ENCODE measurements at places on chromosomes 12 and 14.

DNA sequence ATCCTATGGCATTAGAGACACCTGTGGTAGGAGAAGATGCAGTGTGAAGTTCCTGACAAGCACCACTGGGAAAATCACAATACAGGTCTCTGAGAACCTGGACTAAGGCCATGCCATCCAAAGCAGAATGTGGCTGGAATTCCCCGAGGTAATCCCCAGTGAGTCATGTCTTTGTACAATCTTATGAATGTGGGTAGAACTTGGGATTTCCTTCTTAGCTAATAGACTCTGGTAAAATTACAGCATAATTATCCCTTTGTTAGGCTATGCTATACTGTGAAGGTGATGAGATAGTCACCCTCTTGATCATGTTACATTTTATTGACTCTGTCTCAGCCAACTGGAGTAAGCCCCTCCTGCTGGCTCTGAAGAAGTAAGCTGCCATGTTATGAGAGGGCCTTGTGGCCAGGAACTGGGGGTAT, 224.3 kb upstream of the DCN start:
- DNase-seq = no peak

- no peak for DNase-seq
Measured at GRCh38 chr14:101474563-101475455, 86.5 kb upstream of the DIO3 start.

- DNase-seq = no peak
Measured at GRCh38 chr12:76588881-76589565, 29.5 kb upstream of the OSBPL8 start.

DNA sequence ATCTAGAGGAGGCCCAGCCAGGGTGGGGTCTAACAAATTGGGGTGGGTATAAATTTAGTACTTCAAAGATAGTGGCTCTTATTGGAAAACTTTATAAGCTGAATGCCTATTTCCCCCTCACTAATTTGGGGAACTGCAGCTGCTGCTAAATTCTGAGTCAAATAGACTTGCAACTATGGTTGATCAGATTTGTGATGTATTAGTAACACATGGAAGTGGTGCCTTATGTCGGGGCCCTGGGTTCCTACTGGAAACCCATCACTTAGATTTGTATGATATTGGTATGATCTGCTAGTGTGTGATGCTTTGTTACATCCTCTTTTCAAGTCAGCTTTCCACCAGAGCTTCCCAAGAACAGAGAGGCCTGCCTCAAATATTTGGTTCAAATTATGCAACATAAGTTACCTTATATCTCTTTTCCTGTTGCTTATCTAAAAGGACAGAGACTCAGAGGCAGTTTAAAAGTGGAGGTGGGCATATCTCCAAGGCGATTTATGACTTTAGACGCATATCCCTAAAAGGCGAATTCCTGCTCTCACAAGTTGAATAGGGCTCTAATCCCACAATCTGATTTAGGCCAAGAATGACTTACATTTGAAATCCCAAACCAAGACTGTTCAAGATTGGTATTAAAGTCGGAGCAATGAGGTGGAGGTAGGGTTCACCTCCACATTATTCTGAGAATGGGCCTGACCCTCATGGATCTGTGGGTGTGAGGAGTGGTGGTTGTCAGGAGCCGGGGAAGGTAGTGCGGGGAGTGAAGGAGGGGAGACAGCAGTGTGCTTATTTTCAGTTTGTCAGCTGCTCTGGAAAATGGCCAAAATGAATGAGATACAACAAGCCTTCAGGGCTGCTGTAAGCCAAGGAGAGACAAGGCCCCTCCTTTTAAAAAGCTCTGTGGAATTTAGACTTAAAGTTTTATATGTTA, 425.8 kb downstream of the RAD51B start:
- no peak for DNase-seq

GRCh38 chr12:47356129-47356700, 276.5 kb upstream of the AMIGO2 start:
- no peak for DNase-seq

GRCh38 chr12:61525331-61525730, 734.9 kb upstream of the USP15 start:
- no peak for DNase-seq

DNA sequence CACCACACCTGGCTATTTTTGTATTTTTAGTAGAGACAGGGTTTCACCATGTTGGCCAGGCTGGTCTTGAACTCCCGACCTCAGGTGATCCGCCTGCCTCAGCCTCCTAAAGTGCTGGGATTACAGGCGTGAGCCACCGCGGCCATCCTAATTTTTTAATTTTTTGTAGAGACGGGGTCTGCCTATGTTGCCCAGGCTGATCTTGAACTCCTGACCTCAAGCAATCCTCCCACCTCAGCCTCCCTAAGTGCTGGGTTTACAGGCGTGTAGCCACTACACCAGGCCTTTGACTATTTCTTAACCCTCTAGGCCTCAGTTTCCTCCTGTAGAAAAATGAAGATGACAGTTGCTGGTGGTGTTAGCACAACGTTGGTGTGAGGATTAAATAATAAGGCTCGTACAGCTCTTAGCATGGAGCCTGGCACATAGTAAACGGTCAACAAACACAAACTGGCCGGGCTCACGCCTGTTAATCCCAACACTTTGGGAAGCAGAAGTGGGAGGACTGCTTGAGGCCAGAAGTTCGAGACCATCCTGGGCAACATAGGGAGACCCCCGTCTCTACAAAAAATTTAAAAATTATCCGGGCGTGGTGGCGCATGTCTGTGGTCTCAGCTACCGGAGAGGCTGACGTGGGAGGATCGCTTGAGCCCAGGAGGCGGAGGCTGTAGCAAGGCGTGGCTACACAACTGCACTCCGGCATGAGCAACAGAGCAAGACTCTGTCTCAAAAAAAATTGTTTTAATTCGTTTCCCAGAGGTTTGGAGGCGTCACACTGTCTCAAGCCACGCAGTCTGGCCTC, 979 bp downstream of the DDX54 start:
- no peak for DNase-seq

DNA sequence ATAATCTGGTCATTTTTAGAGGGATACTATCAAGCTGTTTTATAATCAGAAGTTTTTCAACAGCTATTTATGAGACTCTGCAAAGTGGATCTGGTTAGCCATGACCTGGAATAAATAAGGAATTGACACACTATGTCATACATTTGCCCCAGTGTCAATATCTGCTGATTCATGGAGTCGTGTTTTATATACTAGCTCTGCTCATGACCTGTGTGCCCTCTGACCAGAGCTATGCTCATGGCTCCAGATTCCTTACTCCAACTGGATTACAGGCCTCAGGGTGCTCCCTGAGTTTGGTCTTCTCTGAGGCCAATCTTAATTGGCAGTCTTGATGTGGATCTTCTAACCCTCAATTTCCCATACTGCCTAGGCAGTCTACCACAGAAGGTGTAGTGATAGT, 141.1 kb downstream of the FOXA1 start:
- no peak for DNase-seq

- DNase-seq = no peak
Measured at GRCh38 chr12:53726946-53727309, 324 bp downstream of the CALCOCO1 start.

DNA sequence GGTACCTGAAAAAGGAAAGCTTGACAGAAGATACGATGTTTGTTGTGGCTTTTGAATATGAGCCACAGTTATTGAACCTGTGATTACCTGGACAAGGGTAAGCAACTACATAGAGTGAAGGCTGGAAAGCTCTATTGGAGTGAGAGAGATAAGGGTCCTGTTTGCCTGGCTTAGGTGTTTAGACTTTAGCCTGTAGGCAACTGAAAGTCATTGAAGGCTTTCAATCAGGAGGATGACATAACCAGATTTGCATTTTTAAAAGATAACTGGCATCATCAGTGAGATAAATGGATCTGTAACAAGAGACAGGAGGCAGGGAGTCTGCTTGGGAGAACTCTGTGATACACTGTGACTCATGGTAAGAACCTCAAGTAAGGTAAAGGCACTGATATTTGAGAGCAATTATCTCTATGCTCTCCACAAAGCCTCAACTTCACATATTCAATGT, 128.9 kb upstream of the SOX5 start:
- DNase-seq = no peak

DNA sequence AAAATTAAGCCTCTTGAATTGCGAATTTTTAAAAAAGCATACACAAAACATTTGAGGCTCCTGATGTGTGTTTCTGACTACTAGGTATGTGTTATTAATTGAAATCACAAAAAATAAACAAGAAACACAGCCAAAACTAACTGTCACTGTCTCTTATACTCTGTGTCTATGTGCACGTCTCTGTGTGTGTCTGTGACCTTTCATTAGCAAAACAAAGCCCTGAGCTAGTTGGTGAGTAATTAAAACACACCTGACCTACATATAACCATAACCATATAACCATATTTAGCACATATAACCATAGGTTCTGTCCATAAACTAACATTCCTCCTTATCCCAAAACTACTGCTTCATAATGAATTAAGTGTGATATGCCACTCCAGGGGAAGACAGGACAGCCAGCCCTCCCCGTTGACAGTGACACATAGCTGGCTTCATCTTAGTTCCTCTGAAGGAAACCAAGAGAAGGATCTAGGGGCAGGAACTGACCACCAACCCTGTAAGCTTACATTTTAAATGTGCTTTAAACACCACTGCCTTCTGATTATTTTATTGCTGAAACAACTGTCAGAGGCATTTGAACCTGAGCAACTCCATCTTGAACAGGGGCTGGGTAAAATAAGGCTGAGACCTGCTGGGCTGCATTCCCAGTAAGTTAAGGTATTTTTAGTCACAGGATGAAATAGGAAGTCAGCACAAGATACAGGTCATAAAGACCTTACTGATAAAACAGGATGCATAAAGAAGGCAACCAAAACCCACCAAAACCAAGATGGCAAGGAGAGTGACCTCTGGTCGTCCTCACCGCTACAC, 106.7 kb downstream of the PPP2R5E start:
- no peak for DNase-seq

DNA sequence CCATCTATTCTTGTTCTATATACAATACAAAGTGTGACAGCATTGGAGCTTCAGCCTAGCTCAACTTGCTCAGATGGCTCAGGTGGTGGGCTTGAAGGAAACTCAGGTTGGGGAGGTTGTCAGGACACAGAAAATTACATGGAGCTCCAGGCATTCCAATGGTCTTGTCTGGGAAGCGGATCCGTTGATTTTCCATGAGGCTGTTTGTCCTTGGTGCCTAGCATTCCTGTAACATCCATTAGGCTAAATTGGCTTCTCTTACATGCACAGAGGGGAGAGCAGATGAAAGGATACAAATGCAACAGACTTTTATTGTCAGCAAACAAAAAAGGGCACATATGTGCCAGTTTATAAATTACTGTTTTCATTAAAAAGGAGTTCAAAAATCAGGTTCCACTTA, 75.5 kb upstream of the OTX2 start:
- no peak for DNase-seq

DNA sequence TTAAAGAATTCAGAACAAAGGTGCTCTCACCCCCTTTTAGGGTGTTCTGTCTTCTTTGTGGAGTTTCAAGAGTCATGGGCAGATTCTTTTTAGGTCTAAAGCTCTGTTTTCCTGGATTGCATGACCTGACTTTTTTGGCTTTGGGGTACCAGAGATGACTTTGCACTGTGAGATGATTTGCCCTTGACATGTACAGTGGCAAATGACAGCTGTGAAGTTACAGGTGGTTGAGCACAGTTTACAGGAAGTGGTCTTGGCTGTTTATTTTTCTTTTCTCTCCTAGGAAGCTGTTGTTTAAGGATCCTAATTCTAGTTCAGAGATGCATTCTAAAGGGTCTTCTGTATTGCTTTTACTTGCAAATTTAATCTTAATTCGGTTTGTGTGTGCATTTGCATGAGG, 83.8 kb upstream of the METAP2 start:
- no peak for DNase-seq

DNA sequence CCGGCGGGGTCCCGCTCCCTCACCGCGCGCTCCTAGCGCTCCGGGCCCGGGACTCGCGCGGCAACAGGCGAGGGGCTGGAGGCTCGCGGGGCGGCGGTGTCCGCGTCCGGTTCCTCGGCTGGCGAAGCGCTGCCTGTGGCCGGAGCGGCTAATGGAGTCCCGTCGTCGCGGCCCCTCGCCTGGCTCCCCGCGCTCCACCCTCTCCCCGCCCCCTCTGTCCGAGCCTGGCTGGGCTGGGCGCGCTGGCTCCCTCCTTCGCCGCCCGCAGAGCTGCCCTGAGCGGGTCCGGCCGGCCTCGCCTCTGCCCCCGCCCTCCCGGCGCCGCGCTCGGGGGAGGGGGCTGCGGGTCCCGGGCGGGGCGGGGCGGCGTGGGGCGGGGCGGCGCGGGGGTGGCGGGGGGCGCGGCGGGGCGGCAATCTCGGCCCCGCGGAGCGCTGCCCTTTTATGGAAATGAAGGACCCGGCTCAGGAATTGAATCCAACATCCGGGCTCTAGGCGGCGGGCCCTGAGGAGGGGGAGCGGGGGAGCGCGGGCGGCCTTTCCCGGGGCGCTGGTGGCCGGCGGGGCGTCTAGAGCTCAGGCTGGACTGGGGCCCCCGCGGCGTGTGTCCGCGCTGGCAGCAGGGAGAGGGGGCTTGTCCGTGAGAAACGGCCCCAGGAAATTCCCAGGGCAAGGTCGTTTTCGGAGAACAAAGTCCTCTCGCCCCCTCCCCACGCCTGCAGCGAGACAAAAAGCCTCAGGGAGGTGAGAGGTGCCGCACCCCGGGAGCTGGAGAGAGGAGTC, at the start of gene FERMT2:
Gene FERMT2, minus strand, starts transcription at position 153 of the 783 bp plus-strand sequence. CDS start 482 bp downstream, outside the sequence.
- DNase-seq = peak; percentile 79

GRCh38 chr12:68888243-68888642, 44.7 kb downstream of the CPM start:
- DNase-seq = no peak

DNA sequence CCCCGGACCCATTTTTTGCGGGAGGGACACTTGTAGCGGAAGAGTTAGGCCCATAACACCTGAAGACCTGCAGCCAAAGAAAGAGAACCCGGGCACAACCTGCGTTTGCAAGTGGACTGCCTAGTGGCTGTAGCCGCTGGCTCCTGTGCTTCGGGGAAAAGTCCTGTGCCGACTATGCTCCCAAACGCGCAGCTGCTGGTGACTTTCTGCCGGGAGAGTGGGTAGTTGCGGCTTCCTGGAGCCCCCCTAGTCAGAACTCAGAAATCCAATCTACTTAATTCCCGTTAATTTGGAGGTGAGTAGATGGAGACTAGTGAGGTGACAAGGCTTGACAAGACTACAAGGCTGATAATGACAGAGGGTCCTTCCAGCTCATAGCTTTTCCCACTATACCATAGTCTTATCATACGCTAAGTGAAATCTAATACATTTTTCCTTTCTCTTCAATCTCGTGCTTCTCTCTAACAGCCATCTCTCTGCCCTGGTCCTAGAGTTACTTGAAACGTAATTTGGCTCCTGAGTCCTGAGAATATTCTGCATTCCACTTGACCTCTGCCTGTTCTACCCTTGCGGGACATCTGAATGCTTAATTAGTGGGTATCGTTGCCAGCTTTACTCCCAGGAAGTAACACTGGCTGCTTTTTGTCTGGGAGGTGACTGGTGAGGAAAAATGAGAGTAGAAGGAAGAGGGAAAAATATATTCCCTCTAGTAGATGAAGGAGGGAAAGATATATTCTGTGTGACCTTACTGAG, 556 bp downstream of the MTHFD1 start:
- DNase-seq = peak; percentile 42

- DNase-seq = no peak
Measured at GRCh38 chr12:57229046-57229633, 371 bp upstream of the SHMT2 start.
